ENCODE measurements at places on chromosomes 11 and 22. TPM values are rescaled to one million over a fixed set of nuclear protein-coding genes. Genes with fewer than 3 reads are reported as not detected.

GRCh38 chr11:12110201-12110713, at the start of gene MICAL2:
Gene MICAL2, plus strand, starts transcription at chr11:12110590. Its CDS starts 51,566 bp downstream, at chr11:12162156.
- DNase-seq = peak; percentile 94

DNA sequence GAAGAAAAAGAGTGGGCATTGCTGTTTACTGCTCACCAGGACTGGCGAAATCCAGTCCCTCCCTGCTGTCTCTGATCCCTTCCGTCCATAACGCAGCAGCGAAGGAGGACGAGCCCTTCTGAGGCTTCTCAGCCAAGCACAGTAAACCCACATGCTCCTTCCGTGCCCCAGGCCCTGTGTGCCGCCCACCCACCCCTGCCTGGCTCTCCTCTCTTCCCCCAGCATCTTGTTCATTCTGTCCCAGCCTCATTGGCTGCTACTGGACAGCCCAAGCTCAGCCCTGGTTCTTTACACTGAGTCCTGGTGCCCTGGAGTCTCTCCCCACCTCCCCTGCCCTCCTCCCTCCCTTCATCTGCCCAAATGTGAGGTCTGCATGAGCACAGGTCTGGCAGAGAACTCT, 559.7 kb downstream of the BRD1 start:
- DNase-seq = peak; percentile 41

- DNase-seq = no peak
Measured at GRCh38 chr22:49884503-49885260, 31.0 kb downstream of the ZBED4 start.

GRCh38 chr11:94513091-94513490, 830 bp downstream of the C11orf97 start:
- DNase-seq = no peak

The PRDM11 gene
- 36.5 TPM for total RNA-seq
